GDM1 (cell line): ENCODE measurements at places on chromosomes 5 and 9.

DNA sequence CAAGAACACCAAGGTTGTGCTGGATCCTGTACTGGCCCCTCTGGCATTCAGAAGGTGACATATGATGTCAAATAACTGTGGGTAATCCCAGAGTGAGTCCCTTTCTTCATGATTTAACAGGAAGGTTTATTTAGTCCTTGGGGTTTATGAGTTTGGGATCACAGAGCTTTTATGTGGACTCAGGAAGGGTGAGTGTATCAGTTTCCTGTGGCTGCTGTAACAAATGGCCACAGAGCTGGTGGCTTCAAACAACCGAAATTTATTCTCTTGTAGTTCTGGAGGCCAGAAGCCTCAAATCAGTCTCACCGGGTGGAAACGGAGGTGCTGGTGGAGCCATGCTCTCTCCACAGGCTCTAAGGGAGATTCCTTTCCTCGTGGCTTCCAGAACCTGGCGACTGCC is 157.7 kb downstream of the MELK start:
- no peak for DNase-seq

DNA sequence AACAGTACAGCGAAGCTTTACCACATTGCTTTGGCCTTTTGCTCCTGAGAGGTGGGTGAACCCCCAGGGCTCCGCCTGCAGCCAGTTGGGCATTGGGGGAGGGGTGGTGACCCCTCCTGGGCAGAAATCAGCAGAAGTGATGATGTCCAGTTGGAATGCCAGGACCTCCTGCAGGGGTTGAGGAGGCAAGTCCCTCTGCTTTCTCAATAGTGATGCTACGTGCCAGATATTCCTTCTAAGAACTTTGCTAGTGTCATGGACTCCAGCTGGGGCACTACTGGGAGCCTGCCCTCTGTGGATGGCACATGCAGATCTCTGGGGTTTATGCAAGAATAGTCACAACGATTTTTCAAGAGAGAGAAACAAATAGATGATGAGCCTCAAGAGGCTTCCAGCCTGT is 95.6 kb downstream of the NDFIP1 start:
- no peak for DNase-seq

DNA sequence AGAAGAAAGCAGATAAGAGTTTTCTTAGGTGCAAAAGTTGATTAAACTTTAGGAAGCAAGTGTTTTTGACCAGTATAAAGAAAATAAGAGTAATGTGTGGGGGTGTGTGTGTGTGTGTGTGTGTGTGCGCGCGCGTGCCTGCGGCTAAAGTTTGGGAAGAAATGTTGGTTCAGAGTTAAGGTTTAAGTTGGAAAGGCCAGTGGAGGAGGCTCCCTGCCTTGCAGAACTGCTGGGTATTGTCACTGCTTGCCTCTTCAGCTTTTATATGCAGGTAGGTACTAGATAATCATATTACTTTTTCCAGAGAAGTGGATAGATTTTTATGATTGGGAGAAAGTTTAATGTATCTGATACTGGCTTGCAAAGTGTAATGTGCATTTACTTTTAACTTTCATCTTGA is 2.0 kb downstream of the PIK3R1 start:
- DNase-seq, result no peak

DNA sequence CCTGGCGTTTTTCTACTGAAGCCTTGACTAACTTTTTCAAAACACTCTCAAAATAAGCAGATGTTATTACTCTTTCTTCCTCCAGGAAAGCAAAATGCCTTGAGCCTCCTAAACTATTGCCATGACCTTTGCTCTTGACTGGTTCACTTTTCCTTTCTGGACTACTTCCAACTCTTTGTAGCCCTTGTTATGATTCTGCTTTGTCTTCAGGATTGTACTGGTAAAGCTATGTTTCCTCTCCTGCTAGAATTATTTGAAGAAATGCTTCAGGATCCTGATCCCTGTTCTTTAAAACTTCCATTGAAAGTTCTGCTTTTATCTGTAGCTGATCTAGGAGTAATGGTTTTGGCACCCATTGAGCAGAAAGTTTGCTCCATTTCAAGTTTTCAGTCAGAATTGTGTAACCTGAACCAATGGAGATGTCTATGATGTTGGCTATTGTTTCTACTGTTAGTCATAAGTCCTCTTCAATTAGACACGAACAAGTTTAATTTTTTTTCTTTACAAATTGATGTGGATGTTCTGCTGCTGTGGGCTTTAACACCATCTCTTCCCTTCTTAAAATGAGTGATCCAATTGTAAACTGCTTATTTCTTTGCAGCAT is 1356.4 kb downstream of the EFNA5 start:
- DNase-seq, result no peak

GRCh38 chr9:88776717-88777497 is 214.4 kb upstream of the S1PR3 start:
- DNase-seq, result no peak

- no peak for DNase-seq
Observed at GRCh38 chr9:115130176-115130575, 12.2 kb upstream of the TNC start.

DNA sequence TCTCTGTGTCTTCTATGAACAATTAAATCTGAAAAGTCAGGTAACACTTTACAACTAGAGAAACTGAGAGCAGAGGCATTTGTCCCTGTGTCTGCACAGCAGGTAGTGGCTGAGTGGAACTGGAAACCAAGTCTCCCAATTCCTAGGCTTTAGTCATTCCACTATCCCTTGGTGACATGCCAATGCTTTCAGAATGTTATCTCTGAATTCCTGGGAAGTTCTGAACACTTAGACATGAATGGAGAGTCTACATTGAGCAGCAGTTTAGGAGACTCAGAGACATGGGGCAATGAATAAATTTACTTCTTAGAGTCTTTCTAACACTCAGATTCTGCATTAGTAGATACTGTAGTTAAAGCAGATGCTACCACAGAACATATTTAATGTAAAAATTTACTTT is 94.8 kb upstream of the APC start:
- no peak for DNase-seq

GRCh38 chr5:1880377-1881025 is 2.2 kb downstream of the IRX4 start:
- DNase-seq, result no peak

DNA sequence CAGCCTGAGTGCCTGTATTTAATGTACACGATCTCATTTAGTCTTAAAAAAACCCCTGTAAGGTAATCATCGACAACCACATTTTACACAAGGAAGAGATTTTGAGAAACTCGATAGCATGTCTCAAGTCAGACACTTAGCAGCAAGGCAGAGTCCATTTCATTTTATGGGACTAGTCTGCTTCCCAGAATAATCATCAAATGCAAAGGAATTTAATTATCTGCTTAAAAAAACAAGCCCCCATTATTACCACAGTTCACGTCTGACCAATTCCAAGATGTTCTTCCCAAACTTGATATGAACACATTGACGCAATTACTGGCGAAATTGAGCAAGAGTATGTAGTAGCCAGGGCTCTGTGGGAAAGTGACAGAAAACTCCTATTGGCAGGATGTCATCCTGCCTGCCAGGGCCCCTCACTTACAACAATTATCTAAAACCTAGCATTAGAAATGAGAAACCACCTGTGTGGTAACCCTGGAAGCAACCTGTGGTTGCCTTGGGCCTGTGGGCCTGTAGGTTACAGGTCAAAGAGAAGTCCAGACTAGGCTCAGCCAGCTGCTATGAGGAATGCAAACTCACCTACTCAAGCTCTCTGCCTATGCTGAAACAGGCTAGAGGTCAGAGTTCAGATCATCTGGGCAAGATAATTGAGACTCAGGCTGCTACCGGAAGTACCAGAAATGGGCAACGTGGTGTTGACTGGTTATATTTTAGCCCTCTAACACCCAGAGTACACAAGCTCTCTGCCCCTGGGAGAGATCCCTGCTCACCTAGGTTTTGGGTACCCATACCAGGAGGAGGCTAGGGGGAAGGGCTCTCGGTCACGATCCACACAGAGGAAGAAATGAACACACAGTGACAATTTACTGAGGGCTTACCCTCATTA is 1.6 kb downstream of the B4GALT1 start:
- no peak for DNase-seq

GRCh38 chr9:87516222-87516925 is 18.7 kb downstream of the DAPK1 start:
- DNase-seq, result peak; percentile 40

- no peak for DNase-seq
Observed at GRCh38 chr9:626596-626995, 214.9 kb upstream of the DMRT1 start.
